ENCODE measurements at places on chromosomes 7 and 10. TPM values are rescaled to one million over a fixed set of nuclear protein-coding genes. Genes with fewer than 3 reads are reported as not detected.

Gene FOXP2
- polyA plus RNA-seq: 0.93 TPM

Gene C10orf62
- polyA plus RNA-seq: not detected

Gene PRPS1L1
- not detected for polyA plus RNA-seq

Gene ICA1
- 36.4 TPM for polyA plus RNA-seq

Gene STEAP2
- polyA plus RNA-seq: 7.8 TPM

Gene BAMBI
- 3.1 TPM for polyA plus RNA-seq

Gene ATRNL1
- 0.05 TPM for polyA plus RNA-seq

Gene RARRES2
- 164 TPM for polyA plus RNA-seq

Gene TMEM229A
- not detected for polyA plus RNA-seq

Gene ZNF212
- polyA plus RNA-seq: 7.0 TPM

Gene TBX20
- polyA plus RNA-seq: not detected

Gene RBP3
- 0.01 TPM for polyA plus RNA-seq

Gene GSDME
- 14.2 TPM for polyA plus RNA-seq

Gene HYAL4
- polyA plus RNA-seq: not detected

Gene GOLGA7B
- polyA plus RNA-seq: 0.47 TPM

Gene IL6
- 19.3 TPM for polyA plus RNA-seq

All from lung (tissue), 17 donors.